ENCODE measurements at places on chromosomes 7 and 10.

DNA sequence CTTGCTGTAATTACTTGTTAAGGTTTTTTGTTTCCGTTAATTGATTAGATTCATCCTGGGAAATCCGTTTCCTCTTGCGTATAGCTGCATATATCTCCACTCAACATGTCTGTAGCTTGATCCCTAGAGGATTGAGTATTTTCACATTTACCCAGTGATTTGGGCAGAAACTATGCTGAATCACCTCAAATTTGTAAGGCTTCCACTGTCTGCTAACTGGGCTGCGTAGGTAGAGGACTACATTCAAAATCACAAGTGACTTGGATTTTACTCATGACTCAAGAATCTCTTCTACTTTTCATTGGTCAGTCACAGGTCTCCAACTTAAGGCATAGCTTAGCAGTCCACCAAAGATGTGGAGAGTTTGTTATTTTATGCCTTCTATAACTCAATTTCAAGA, 141.8 kb downstream of the POLR1F start:
- no peak for DNase-seq

- no peak for DNase-seq
Observed at GRCh38 chr10:494149-494542, 195.3 kb downstream of the DIP2C start.

- no peak for DNase-seq
Observed at GRCh38 chr10:88623835-88624234, 37.3 kb downstream of the LIPJ start.

DNA sequence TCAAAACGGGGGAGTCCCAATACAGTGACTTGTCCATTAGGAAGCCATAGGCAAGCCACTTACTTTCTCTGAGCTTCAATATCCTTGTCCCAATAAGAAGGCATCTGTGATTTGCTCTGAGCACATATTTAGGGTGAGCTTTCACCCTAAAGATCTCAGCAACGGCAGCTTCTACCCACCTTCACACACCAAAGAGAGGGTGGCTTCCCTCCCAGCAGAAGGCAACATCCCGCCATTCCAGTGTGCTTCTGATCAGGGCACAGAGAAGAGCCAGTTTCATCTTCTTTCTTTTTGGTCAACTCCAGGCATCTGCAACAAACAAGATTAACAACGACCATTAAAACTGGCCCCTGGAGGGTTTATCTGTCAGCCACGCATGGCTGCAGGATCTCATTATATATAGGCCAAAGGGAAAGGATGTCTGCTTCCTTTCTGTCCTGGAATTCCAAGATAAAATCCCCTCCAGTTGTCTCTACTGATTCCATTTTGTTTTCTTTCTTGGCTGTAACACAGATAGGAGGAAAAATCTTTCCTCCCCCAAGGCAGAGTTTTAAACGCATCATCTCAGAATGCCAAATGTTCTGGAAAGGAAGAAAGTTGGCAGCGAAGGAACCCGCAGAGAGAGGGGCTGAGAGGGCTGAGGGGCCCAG, 491 bp upstream of the SH2D4B start:
- no peak for DNase-seq

DNA sequence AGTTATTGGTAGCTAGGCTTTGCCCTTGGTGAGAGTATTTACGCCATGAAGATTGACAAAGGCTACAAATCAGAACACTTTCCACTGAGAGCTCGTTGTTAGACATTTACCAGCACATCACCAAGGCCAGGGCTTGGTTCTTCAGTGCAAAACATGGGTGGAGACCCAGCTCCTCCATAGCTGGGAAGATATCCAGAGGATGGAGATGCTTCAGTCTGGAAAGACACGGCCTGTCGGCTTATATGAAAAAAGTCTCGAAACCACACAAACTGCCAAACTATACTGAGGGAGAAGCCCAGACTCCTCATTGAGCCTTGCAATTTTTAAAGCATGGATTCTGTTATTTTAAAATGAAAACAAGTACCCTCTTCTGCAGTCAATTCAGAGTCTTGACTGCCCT, 83.4 kb upstream of the ANLN start:
- DNase-seq = no peak

DNA sequence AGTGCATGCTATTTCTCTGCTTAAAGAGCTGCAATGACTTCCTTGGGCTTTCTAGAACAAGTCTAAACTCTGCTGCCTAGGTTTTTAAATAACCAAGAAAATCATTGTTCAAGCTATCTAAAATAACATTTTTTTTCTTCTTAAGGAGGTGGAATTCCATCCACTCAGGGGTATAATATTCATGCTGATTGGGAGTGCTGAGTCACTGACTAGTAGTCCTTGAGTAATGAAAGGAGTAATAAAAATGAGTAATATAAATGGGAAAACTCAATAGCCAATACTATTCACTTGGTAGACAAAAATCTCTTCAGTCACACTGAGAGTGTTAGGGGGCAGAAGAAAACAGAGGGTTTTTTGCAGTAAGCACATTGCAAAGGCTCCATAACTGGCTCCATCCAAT, 72.0 kb downstream of the GFRA1 start:
- DNase-seq = no peak

- no peak for DNase-seq
Observed at GRCh38 chr7:149774237-149775175, 1.1 kb upstream of the ZNF467 start.

GRCh38 chr7:17255926-17256325, 42.5 kb upstream of the AHR start:
- no peak for DNase-seq
